ENCODE measurements at places on chromosomes 2 and 18. TPM values are rescaled to one million over a fixed set of nuclear protein-coding genes. Genes with fewer than 3 reads are reported as not detected.

DNA sequence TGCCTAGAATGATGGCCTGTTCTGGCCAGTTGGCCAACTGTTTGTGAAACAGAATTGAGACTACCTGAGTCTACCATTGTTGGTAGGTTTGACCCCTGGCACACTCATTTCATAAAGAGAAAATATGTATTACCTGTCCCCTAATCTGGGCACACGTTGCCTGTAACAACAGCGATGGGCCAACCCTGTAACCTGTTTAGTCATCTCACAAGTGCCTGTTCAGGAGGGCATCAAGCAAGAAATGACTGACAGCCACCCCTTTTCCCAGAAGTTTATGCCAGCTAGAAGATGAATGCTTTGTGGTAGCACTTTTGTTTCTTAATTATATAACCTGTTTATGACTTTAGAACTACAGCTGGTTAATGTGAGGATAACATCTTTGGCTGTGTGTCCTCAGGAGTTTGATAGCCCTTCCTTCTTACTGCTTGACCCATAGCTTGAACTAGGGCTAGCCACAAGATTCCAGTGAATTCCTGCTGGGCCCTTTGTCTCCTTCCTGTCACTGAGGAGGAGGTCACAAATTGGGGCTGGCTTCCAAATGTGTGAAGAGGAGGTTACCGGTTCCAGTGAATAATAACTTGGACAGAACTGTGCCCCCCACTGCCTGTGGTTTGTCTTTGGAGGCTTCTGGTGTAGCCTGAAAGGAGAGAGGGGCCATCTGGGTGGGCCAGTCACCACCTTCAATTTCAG is 273.9 kb upstream of the EPAS1 start:
- DNase-seq = no peak

The EHD3 gene
- polyA plus RNA-seq = 9.8 TPM

DNA sequence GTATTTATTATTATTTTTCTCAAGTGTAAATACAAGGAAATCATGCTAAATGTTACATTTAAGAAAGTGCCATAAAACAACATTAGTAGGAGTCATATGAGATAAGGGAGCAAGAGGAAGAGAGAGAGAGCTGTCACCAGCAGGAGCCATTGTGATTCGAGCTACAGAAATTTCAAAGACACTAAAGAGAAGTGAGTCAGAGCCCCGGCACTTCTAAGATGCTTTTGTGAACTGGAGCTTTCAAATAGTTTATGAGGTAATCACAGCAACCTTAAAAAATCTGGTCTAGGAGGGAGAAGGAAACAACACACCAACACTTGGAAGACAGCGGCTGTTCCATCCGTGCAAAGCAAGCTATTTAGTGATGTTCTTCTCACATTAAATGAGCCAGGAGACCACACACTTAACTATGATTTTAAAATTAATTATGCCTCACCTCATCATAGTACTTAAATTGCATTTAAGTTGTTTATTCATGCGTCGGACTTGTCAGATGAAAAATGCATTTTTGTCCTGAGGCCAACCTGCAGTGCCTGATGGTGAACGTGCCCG is 382.7 kb upstream of the SALL3 start:
- no peak for DNase-seq

DNA sequence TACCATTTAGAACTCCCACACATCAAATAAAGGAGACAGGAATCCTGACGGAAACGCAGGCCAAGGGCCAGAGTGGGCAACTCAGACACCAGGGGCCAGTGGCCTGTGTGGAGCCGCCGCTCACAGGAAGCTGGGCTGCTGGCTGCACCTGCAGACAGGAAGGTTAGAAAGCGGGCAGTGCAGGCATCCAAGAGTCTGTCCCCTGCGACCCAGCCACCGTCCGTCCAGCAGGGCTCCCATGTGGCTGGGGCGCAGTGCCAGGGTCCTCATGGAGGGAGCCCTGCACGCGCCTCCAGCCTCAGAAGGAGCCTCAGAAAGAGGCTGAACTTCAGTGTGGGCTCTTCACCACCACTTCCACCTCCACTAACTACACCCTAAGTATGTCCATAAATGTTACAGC is 2.5 kb upstream of the ANO7 start:
- no peak for DNase-seq

- no peak for DNase-seq
These were observed 57.8 kb upstream of the ST8SIA3 start for GRCh38 chr18:57294547-57294946.

GRCh38 chr2:204258890-204259289 is 286.4 kb upstream of the PARD3B start:
- DNase-seq = no peak

DNA sequence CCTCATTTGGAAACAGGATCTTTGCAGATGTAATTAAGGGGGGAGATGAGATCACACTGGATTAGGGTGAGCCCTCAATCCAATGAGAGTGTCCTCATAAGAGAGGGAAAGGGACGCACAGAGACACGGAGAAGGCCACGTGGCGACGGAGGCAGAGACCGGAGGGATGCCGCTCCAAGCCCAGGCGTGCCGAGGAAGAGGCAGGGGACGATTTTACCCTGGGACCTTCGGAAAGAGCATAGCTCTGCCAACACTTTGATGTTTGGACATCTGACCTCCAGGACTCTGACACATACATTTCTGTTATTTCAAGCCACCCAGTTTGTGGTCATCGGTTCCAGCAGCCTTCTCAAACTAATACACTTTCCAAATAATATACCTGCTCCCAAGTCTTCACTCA is 84.4 kb upstream of the ZCCHC2 start:
- DNase-seq = no peak

The LINC00305 gene
- polyA plus RNA-seq = 1.4 TPM

- DNase-seq = no peak
These were observed 457.3 kb downstream of the ADCYAP1 start for GRCh38 chr18:1361936-1362335.

DNA sequence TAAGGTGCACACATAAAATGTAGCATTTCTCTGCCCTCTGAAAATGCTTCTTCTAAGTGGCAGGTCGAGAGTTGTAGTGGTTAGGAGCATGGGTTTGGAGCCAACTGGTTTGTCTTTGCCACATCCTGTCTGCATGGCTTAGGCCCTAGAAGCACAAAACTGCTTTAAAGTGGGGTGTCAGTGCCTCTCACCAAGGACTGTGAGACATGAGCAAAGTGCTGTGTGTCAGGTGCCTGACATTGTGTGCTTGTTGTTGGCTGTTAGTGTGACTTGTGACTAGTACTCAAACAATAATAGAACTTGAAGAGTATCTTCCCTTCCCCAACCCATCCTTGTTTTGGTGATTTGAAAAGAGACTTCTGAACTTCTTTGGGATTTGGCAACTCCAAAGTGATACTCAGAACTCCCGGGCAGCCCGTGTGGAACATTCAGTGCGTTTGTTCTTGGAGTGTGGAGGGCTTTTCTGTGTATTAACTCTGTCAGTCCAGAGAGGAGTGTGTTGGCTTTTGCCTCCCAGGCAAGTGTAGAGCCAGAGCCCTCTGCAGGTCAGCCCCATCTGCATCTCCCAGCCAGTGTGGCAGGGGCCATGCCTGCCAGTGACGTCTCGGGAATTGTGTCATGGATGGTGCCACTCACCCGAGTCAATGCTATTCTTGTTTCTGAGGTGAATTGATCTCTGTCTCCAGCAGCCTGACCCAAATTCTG is 5.0 kb downstream of the MGAT5 start:
- DNase-seq = no peak

DNA sequence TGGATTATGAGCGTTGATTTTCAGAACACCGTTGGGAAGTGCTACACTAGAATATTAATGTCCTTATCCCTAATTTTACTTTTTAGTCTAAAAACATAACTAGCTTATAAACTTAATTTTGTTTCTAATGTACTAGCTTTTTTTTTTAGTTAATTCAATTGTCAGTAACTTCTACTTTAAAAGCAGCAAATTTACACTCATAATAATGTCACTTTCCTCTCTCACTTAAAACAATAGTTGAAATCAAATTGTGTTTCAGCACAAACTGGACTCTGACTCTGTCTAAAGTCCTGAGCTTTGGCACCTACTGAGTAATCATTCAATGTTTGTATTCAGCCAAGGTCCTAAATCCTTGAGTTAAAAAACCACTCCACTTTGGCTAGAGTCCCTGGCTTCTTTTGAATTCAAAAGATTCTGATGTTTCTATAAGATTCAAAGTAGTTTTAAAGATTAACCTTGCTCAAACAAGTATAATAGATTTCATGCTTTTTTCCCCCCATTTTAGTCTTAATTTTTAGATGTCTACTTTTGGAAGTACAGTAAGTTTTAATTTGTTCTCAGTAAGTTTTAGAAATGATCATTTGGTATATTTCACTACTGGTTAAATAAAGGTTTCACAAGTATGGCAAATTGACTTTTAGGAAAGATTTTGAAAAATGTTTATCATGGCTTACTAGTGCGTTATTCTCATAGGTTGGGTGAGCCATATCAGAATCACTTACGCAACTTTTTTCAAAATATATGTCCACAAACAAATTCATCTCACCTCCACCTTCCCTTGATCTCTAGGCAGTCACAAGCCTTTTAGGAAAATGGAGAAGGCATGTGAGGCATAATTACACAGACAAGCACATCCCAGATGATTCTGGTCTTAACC is 23.4 kb downstream of the CCNYL1 start:
- DNase-seq = no peak

DNA sequence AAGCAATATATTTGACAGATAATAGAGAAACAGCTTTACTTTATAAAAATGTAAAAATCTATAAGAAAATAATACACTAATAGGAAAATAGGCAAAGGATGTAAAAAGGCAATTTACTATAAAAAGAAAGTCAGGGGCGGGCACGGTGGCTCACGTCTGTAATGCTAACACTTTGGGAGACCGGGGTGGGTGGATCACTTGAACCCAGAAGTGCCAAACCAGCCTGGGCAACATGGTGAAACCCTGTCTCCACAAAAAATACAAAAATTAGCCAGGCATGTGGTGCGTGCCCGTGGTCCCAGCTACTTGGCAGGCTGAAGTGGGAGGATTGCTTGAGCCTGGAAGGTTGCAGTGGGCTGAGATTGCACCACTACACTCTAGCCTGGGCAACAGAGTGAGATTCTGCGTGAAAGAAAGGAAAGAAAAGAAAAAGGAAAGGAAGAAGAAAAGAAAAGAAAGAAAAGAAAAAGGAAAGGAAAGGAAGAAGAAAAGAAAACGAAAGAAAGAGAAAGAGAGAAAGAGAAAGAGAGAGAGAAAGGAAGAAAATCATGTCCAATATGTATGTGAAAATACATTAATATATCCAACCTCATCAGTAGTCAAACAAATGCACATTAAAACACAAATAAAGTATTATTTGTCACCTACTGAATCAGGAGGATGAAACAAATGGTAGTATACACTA is 65.1 kb downstream of the ADD2 start:
- no peak for DNase-seq

The PLB1 gene
- polyA plus RNA-seq = 3.9 TPM

The HOXD4 gene
- polyA plus RNA-seq = 40.1 TPM

GRCh38 chr2:113131352-113132185 is 4.2 kb downstream of the IL1RN start:
- DNase-seq = no peak

- no peak for DNase-seq
These were observed 56.2 kb upstream of the ATP8B1 start for GRCh38 chr18:57859314-57859713.

The LAMA1 gene
- 90.4 TPM for polyA plus RNA-seq

The NT5C1B gene
- polyA plus RNA-seq = 0.86 TPM

GRCh38 chr2:45612285-45612684 is 1.2 kb upstream of the SRBD1 start:
- DNase-seq = no peak

- no peak for DNase-seq
These were observed 73.0 kb upstream of the ARL4C start for GRCh38 chr2:234569776-234570430.

GRCh38 chr2:72515696-72516095 is 310.1 kb downstream of the EXOC6B start:
- no peak for DNase-seq

DNA sequence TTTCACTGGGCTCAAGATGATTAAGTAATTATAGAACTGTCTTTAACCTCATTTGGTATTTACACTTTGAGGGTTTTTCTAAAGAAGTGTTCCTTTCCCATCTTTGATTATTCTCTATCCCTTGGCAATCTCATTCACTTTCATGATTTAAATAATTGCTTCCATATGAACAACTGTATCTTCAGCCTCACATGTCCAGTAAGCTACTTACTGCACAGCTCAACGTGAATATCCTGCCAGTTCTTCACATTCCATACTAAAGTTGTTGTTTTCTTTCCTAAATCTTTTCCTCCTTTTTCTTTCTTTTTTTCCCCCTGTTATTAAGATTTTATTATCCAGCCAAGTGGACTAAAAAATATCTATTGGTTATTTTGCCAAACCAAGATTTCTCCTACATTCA is 37.7 kb downstream of the ZC3H15 start:
- DNase-seq = no peak

DNA sequence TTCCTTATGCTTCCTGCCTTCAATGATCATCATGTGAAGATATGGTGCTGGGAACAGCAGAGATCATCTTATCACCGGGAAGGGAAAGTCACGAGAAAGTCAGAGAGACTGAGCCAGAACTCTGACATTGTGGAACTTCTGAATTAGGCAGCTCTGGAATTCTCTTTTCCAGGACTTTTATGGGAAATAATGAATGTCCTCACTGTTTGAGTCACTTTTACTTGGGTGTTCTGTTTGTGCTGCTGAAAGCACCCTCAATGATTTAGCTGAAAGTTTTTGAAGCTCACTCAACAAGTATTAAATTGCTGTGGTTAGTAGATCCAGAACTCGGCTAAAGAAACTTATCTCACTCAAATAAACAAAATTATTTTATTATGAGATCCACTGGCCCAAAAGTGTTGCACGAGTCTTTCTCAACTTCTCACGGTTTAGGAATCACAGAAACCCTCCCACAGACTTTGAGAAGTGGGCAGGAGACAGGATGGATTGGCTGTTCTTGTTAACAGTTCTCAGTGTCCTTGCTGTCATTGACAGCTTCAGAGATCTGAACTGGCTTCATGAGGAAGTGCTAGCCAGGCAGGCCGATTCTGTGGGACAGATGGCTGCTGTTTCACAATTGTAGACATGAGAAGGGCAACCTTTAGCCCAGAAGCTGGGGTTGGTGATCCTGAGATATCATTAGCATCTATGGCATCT is 26.4 kb upstream of the ATRAID start:
- no peak for DNase-seq

- no peak for DNase-seq
These were observed 43.4 kb downstream of the DPP4 start for GRCh38 chr2:162030363-162031190.

The DCC gene
- polyA plus RNA-seq = 35.6 TPM

DNA sequence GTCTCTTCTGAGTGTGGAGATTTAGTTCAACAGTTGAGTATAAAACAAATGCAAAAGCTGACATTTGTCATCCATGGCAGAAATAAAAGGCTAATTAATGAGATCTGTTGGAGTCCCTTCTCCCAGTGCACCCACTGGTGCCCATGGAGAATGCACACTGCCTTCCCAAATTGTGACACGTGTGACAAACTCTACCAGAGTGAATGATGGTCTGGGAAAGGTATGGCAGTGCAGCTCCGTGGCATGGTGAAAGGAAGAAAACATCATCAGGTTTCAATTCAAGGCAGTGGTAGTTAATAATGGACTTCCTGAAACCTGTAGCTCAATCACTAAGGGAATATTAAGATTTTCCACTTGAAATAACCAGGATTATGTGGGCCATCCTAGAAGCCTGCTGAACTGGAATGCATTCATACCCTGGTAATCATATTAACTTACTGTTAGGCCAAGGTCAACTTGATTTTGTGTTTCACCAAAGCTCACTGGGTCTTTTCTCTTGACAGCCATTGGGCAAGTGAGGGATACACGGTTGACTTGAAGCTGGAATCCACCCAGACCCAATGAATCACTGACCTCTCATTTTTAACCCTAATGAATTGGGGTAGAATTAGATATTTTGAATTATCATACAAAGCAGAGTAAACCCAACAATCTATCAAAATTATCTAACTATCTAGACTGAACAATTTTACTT is 167.6 kb downstream of the AFF3 start:
- DNase-seq = no peak
